Hepatic stellate cell (primary cell): ENCODE measurements at places on chromosomes 4 and X.

- DNase-seq = no peak
Observed at GRCh38 chrX:76971393-76972376, 475.5 kb upstream of the FGF16 start.

- DNase-seq = no peak
Observed at GRCh38 chrX:107935664-107936433, 46.3 kb downstream of the TEX13B start.

DNA sequence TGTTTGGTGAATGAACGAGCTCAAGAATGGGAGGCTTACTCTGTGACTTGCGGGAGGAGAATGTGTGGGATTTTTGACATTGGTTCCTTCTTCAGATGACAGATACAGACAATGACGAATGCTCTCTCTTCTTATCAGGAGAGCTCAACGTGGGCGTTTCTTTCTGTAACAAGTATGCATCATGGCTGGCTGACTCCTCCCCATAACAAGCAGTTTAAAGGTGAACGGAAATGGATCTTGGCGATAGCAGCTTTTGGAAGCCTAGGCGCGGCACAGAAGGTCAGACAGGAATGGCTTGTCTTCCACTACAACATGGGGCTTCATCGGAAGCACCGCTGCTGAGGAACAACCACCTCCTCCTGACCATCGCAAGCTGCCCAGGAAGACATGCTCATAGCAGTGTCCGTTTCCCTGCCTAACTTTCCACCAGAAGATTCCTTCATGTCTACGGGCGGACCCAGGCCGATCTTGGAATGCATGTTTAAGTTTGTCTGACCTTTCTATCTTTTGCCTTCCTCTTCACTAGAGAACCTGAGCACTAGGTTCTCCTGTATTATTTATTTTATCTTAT lies 18.3 kb upstream of the ACSL1 start:
- no peak for DNase-seq

- peak; percentile 9 for DNase-seq
Observed at GRCh38 chr4:72006586-72006985, 25.2 kb upstream of the NPFFR2 start.

DNA sequence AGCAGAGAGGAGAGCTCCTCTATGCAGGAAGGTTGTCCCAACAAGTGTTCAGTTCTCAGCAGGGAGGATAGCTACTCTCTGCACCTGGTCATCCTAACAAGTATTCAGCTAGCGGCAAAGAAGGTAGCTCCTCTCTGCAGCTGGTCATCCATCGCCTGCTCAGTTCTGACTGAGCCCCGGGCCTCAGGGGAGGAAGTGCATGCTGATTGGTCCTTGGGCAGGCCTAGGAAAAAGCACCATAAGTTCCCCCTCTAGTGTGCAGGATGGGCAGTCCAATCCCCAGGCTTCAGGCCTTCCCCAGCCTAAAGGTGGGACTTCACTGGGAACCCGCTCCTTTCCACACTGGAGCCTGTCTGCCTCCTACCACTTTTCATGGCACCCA lies 4.4 kb upstream of the FBXW7 start:
- no peak for DNase-seq

DNA sequence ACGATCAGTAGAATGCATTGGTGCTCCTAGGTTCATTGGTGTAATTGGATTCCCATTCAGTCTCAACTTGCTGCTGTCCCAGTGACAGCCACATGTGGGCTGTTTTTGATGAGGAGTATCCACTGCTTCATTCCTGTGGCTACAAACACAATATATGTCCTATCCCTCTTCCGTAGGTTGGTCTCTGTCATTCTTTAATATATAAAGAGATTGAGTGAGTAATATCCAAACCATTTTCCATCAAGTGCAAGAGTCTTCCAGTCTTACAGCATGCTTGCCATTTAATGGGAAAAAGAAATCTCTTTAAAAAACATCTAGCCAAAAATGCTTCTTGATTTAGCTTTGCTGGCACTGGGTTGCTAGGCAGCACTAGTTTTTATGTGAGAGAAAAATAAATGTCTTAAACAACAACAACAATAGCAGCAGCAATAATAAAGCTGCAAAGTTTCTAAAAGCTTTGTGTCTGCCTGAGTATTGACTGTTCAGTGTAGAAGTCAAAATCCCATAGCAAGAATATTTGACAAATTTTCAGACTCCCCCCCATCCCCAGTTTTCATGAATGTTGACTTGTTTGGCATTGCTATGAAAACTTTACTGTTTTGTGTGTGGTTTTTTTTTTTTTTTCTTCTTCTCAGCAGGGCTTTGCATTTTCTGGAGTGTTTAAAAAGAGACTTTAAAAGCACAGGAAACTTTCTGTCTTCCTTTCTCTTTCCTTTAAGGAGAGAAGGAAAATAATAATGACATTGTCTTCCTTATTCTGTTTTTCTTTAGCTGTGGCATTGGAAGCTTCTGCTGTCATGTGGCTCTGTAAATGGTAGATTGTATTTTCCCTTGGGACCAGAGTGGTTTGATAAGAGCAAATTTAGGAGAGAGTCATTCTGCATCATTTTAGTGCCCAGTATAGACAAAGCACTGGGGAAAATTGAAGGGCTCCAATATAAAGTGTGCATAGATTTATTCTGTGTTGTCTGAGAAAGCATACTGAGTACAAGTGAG lies 244.3 kb downstream of the ARHGAP10 start:
- DNase-seq = peak; percentile 35

DNA sequence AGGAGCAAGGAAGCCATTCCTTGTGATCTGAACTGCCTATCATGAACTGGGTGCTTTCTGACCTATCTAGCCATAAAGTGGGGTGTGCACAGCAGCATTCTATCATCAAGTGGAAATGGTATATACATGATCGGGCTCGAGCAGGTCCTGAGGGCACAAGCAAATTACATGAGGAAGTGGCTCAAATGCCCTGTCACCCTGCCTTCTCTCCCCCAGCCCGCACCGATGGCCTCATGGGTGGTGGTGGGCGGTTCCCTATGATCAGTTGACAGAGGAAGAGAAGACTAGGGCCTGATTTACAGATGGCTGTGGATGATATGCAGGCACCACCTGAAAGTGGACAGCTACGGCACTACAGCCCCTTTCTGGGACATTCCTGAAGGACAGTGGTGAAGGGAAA lies 46.3 kb upstream of the BCLAF3 start:
- DNase-seq = no peak

- DNase-seq = no peak
Observed at GRCh38 chr4:125492957-125493356, 178.2 kb downstream of the FAT4 start.

DNA sequence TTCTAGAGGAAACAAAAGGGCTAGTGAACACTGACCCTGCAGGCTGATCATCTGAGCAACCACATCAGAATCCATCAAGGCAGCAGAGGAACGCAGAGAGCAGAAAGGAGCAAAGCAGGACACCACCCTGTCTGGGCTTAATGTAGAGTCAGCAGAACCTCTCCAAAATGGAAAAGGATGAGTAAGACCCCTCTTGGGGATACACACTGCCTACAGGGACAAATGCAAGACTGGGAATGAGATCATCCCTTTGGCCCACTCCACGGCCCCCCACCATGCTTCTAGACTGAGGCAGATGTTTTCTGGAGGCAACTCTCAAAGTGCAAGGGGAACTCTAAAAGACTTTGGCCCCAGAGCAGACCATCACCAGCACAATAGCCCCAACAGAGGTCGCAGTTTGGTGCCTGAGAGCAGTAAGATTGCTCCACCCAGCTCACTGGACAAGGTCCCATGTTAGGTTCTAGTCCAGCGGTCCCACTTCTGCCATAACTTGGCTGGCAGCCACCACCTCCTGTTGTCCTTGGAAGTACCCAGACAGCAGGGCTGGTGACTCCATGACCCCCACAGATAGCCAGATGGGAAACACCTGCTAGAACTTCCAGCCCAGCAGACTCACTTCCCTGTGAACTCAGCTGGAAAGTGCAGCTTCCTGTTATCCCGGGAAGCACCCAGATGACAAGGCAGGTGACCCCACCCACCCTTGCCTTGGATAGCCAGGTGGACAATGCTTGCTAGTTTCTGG lies 372.7 kb downstream of the INPP4B start:
- DNase-seq = no peak

- DNase-seq = peak; percentile 6
Observed at GRCh38 chr4:55125763-55126541, 557 bp upstream of the KDR start.

- DNase-seq = no peak
Observed at GRCh38 chrX:2907295-2907694, 21.8 kb downstream of the ARSD start.

GRCh38 chr4:40998675-40999358 lies 215.5 kb downstream of the APBB2 start:
- no peak for DNase-seq

DNA sequence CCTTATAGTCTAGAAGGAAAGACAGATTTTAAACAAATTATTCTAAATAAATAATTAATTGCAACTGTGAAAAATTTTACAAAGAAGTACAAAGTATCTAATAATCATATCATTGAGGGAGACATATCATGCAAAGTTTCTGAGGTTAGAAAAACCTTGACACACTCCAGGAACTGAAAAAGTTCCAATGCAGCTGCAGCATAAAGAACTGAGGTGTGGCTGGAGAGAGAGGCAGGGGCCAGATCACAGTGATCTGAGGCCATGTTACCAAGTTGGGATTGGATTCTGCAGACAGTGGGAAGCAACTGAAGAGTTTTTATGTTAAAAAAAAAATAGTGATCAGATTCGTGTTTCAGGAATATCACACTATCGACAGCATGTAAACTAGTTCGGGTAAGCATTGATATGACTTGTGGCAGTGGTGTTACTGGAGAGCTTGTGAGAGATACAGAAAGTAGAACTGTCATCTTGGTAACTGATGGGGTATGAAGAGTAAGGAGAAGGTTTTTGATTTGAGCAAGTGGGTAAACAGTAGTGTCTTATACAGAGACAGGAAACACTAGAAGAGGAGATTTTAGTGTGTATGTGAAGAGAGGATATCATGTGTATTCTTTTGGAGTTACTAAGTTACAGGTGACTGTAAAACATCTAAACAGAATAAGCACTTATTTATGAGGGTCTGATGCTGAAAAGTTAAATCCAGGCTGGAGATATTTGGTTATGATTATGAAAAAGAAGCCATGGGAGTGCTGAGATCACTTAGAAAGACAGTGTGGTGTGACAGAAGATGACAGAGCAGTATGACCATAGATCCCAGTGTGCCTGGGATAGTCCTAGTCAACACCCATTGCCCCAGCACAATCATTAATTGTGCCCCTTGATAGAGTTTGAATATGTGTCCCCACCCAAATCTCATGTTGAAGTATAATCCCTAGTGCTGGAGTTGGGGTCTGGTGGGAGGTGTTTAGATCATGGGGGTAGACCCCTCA lies 15.6 kb upstream of the SPRY1 start:
- DNase-seq = no peak

DNA sequence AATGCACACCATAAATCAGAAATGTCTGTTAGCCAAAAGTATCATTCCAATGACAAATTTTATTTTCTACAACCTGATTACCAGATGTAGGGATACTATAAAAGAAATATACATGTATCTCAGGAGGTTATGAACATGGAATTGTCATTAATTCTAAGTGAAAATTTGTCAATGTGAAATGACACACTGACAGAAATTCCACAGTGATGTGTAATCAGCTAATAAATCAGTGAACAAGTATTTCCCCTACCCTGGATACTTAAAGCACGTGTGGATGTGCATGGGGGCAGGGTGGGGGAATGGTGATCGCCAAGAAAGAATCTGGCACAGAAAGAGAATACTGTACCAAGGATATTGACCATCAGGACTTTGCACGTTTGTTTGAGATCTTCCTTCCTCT lies 123.6 kb downstream of the SH3RF1 start:
- no peak for DNase-seq

DNA sequence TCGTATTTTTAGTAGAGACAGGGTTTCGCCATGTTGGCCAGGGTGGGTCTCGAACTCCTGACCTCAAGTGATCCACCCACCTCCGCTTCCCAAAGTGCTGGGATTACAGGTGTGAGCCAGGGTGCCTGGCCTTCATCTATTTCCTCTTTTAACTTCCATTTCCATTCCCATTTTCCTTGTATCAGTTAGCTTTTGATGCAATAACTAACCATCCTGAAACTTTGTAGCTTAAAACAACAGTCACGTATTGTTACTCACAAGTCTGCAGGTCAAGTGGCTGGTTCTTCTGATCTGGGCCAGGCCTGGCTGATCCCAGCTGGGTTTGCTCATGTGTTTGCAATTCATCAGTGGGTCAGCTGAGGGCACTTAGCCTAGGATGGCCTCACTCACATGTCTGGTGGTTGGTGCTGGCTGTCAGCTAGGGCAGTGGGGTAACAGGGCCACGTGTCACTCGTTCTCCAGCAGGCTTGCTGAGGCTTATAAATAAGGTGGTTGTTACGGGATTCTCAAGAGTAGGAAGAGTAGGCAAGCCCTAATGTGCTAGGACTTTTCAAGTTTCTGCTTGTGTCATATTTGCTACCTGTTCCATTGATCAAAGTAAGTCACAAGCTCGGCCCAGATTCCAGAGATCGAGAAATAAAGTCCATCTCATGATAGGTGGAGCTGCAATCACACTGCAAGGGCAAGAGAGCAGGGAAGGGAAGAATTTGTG lies 88.2 kb downstream of the SOWAHB start:
- no peak for DNase-seq

DNA sequence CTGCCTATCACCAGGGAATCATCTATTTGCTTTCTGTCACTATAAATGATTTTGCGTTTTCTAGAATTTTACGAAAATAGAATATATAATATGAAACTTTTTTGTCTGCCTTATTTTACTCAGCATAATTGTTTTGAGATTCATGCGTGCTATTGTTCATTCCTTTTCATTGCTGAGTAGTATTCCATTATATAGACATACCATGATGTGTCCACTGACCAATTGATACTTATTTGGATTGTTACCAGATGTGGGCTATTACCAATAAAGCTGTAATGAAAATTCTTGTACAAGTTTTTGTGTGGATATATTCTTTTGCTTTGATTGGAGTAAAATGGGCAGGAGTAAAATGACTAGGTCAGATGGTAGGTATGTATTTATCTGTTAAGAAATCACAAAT lies 390.7 kb upstream of the EMCN start:
- DNase-seq = no peak

- DNase-seq = no peak
Observed at GRCh38 chrX:137930533-137930932, 364.6 kb downstream of the ZIC3 start.

DNA sequence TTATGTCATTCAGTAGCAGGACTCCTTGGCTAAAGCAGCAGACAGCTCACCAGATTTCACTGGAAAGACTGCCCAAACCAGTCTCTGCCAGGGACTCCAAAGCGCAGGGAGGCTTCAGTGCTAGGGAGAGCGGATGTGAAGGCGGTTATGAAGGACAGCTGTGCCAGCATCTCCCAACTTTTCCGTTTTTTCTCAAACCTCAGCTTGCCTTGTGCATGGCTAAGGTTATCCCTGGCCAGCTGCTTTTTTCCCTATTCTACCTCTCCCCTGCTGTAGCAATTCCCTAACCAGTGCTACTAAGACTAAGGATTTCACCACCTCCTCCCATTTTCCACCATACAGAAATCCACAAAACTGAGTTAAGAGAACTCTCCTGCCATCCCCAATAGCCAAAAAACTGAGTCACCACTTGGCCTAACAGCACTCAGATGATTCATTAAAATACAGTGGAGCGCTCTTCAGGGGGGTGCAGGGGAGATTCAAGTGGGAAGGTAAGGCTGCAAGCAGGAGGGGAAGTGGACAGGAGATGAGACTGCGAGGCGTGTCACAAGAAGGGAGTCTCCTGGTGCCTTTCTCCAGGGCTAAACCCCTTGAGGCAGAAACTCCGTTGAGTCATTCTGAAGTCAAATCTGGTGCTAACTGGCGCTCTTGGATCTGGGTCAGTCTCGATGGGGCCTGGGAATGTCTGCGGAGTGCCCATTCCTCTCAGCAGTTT lies 90.7 kb downstream of the PALLD start:
- DNase-seq = peak; percentile 58
